GM03348 (cell line): ENCODE measurements at places on chromosomes 5 and 9.
A peak's percentile ranks its signal among the peaks of the same experiment; 100 is the strongest.

DNA sequence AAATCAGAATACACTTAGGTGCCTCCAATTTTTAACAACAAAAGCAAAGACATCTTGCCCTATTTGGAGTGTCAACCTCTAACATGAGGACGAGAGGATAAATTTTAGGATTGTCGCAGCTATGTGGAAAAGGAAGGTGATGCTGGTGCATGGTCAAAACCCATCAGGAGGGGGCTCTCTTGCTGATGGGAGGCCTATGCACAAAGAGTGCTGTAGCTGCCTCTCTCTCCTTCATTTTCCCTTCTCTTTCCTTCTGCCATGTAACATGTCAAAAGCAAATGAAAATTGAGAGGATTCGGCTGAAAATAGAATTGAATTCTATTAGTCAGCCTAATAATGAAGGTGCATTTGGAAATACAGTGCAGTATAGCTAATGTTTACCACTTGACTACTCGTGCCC is 578.7 kb upstream of the ZNF462 start:
- DNase-seq = no peak

- peak; percentile 94 for DNase-seq
Observed at GRCh38 chr9:137046088-137046787, at the start of gene NPDC1. Gene NPDC1, minus strand, starts transcription at chr9:137046177. Its CDS starts 188 bp downstream, at chr9:137045989.

DNA sequence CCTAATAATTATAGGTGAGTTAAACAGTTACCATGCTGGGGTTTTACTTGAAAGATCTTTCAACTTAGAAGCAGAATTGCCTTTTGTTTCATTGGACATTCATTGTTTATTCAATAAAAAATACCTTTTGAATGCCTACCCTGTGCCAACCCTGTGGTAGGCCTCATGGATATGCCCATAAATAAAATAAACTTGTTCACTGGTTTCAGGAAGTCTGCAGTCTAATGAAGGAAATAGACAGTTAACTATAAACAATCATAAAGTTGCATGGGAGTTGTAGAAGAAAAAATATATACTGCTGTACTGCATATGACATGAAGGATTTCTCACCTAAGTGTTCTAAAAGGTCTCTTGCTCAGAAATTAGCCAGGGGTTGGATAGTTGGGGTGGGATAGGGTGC is 5.3 kb upstream of the GPR21 start:
- DNase-seq = no peak

DNA sequence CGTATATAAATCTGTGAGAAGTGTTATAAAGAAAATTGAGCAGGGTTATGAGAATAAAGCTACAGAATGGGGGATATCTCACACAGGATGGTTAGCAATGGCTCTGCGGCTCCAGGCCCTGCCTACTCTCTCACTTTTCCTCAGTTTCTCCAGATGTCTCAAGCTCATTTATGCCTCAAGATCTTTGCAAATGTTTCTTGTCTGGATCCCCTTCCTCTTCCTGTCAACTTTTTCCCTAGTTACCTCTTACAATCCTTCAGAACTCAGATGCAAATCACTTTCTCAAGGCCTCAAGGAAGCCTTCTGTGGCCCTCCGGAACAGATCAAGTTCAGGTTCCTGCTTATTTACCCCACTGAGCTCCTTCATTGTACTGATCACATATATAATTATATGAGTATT is 386.4 kb downstream of the RAB3C start:
- no peak for DNase-seq

- peak; percentile 37 for DNase-seq
Observed at GRCh38 chr9:114507726-114508125, 2.5 kb upstream of the WHRN start.

GRCh38 chr5:4651806-4652565 is 488.1 kb upstream of the ADAMTS16 start:
- DNase-seq = no peak

DNA sequence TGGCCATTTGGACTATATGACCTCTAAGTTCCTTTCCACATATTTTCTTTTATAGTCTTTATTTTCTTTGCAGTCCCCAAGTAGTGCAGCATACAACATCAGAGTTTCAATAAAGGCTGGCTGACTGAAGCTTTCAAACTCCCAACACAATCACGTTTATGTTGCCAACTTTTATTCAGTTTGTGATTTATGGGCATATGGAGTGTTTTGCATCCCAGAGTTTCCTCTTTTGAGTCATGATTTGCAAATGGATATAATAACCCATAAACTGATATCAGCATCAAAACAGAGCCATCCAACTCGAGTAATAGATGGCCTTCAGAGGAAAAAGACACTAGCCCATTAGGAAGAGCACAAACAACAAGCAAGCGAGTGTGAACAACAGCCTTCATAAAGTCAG is 414.0 kb downstream of the ELAVL2 start:
- DNase-seq = no peak

- DNase-seq = peak; percentile 67
Observed at GRCh38 chr9:116181853-116182610, 28.4 kb downstream of the PAPPA start.

DNA sequence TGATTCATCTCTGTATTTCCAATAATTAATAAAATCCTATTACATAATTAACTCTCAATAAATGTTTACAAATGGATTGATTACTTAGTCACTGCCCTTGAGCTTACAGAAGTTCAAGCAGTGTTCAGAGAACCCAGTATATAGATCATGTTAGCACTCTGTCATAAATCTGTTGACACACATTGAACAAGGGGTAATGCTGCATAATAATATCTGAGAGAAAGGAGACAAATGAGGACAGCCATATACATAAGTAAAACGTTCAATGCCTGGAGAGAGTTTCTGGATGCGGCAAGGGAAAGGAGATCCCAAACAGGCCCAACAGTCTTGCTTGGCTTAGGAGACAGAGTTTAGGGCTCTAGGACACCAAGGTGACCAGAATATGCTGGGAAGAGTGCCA is 270.2 kb downstream of the FBXL17 start:
- no peak for DNase-seq

DNA sequence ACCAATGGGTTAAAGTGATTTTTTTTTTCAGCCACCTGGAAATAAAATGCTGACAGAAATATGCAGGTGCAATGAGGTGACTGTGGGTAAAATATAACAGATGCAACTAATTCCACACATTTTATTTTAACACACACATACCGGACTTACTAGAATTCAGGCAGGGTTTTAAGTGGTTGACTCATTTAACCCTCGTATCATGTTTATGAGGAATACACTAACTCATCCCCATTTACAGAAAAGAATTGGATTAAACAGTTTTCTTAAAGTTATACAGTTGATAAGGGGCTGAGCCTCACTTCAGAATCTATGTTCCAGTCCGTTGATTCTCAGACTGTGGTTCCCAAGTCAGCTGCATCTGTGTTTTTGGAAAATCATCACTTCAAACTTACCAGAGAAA is 207.5 kb downstream of the CHSY3 start:
- DNase-seq = no peak

GRCh38 chr9:86639287-86639686 is 285.1 kb upstream of the TUT7 start:
- no peak for DNase-seq

DNA sequence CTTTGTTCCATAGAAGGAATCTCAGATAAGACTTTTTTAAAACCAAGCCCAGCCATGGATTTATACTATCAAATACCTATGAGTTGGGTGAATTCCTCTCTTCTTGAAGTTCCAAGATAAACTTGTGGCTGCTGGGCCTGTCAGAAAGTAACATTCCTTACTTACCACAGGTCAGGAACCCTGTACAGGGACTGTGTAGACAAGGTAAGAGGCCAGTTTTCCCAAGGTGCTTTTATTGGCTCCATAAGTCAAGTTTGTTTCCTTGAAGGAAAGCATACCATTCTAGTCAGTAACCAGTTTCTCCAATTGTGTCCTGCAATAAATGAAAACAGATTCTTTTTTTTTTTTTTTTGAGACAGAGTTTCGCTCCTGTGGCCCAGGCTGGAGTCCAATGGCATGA is 8.8 kb upstream of the CLTB start:
- DNase-seq = no peak

DNA sequence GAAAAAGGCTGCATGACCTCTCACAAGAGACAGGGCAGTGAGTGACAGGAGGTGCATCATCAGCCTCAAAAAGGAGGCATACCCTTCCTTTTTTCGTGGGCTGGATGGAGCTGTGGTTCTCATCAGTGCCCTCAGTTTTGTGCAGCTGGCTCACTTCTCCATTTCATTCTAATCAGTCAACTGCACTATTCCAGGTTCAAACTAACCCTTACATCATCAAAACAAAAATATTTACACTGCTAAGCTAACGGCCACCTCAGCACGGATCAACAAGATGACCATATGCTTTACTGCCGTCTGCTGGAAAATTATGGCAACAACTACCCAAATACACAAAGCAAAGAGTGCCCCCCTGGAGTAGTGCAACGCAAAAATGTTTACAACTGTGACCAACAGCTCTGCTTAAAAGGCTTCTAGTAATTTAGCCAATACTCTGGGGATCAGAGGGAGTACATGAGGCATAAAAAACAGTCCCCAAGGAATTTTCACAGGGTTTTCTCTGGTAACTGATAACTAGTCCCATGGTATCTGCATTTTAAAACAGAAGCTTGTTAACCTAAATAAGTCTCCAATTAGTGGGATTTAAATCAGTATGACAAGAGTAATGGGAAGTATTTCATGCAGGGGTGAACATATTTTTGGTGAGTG is 10.8 kb downstream of the KCNV2 start:
- DNase-seq = peak; percentile 18

GRCh38 chr5:136062366-136063274 is 33.8 kb downstream of the TGFBI start:
- peak; percentile 23 for DNase-seq

- DNase-seq = no peak
Observed at GRCh38 chr5:71873191-71873591, 154.1 kb downstream of the CARTPT start.

- DNase-seq = no peak
Observed at GRCh38 chr9:89626741-89627265, 22.0 kb downstream of the GADD45G start.

GRCh38 chr9:112051812-112052211 is 123.3 kb downstream of the SUSD1 start:
- peak; percentile 49 for DNase-seq

- no peak for DNase-seq
Observed at GRCh38 chr5:133147815-133148567, 96.2 kb downstream of the HSPA4 start.

- DNase-seq = no peak
Observed at GRCh38 chr5:158570502-158570901, 529.2 kb downstream of the EBF1 start.

DNA sequence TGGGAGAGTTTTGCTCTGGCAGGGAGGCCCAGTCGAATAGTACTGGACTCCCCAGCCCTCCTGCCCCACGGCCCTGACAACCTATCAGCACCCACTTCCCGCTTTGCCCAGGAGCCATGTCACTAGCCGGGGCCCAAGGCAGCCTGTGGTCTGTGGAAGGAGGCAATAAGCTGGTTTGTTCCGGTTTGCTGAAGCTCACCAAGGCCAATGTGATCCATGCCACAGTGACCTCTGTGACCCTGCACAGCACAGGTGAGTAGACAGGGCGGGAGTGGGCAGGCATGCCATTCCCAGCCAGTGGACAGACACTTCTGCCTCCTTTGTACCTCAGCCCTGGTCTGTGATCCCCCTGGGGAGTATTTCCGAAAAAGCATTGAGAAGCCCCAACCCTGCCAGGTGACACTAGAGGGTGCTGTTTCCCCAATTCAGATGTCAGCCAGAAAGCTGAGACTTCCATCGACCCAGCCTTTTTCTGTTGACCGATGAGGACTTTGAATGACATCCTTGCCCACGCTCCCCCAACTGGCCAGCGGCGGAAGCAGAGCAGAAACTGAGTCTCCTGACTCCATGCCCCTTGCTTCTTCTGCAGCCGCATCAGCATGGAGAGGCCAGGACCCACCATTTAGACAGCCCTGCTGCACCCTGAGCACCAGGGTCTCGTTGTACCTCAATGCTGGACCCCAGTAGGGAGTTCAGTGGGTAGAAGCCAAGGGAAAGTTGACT is 9.6 kb downstream of the PCYOX1L start:
- peak; percentile 88 for DNase-seq

GRCh38 chr9:114953959-114954358 is 23.6 kb upstream of the TNFSF8 start:
- DNase-seq = peak; percentile 81

- peak; percentile 41 for DNase-seq
Observed at GRCh38 chr9:6852243-6852963, 94.6 kb downstream of the KDM4C start.

DNA sequence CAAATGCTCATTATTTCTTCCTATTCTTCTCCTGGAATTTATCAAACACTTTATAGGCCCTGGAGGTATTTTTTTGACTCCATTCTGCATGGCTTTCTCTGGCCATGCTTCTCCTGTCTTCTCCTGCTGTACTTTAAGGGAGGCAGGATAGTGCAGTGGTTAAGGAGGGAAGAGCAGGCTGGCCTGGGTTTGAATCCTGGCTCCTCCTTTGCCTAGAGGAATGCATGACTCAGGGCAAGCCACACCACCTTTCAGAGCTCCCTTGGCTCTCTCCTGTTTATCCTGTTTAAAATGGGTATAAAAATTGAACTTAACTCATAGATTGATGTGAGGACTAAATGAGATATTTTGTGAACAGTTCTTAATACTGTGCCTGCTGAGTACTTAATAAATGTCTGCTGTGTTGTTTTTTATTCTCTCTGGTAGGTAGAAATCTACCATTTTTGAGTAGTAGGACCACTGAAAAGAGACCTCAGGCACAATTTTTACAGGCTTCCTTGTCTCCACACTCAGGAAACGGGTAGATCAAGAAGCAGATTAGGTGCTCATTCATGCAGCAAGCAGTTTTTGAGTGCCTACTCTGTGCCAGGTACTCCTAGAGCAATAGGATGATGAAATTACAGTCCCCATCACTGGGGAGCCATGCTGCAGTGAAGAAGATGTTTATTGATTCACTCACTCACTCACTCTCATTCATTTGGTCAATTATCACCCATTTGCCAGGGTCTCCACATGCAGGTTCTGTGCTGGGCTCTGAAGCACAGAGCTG is 32.7 kb upstream of the ARAP3 start:
- DNase-seq = no peak

GRCh38 chr9:21696411-21696871 is 106.0 kb upstream of the MTAP start:
- peak; percentile 10 for DNase-seq

- DNase-seq = no peak
Observed at GRCh38 chr5:56564541-56565282, 250.6 kb upstream of the MAP3K1 start.

DNA sequence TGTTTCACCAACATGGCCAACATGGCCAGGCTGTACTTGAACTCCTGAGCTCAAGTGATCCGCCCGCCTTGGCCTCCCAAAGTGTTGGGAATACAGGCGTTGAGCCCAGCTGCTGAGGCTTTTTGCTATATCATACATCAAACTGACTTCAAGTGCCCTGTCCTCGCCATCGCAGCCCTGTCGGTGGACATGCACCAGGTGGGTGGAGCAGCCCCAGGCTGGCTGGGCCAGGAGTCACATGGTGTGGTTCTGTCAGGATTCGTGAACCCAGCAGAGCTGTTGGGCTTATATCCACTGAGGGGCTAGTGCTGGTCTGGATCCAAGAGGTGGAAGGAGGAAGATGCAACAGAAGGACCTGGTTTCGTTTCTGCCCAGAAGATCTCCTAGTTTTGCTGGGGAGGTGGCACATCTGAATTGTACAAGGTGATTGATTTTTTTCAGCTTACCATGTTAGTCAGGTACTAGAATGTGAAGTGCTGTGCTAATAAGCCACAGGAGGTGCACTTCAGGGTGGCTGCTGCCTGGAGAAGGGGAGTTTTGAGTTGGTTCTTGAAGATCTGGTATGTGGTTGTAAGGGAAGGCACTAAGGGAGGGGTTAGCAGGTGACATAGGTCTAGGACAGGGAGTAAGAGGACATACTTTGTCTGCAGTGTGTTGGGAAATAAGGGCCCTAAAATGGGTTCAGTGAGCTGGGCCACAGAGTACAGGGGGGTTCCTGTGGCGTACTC is 16.1 kb downstream of the PCBD2 start:
- DNase-seq = no peak
